ENCODE measurements at places on chromosomes 6 and 20.

DNA sequence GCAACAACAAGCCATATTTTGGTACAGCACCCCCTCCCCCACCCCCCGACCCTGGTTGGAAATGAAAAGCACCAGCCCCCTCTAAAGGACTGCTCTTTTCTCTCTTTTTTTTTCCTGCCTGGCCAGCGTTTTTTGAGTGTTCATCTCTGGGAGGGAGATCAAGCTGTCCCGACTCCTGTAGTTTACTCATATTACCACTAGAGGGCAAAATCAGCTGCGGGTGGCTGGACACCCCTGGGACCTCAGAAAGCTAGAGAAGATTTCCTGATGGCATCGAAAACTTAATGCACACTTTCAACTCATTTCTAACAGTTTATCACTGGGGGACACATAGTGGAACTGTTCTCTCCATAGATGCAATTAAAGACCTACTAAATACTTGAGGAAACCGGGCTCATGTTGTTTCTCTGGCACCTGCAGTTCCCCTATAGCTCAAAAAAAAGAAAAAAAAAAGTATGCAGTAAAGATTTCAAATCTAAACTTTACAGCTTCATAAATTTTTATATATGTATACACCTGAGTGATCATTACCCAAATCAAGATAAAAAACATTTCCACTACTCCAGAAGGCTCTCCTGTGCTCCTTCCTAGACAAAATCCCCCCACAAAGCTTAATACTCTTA is 24.4 kb downstream of the CNBD2 start:
- DNase-seq, result peak; percentile 31

DNA sequence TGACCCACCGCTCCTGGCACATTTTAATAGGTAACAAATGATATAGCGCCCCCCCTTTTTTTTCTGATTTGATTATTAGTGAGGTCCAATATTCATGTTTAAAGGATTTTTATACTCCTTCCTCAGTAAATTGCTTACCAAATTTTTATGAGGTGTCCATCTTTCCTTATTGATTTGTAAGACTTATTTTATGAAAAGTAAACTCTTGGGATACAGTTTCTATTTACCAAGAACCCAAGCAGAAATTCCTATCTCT is 25.1 kb downstream of the TRIM27 start:
- DNase-seq, result no peak

GRCh38 chr6:168250250-168250649 is 69.3 kb downstream of the DACT2 start:
- no peak for DNase-seq

DNA sequence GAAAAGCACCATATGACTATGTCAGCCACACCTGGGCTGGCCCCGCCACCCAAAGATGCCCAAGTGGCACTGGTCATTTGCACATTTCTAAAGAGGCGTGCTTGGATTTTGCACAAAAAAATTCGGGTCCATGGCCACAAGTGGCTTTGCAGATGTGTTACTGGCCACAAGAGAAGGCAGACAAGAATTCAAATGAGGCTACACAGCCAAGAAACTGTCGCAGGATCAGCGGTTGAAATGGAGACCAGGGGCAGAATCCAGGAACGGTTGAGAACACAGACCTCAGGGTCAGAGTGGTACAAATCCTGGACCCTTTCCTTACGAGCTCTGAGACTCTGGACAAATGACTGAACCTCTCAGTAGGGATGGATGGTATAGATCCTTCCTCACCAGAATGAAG is 48.6 kb upstream of the SASH1 start:
- DNase-seq, result no peak

DNA sequence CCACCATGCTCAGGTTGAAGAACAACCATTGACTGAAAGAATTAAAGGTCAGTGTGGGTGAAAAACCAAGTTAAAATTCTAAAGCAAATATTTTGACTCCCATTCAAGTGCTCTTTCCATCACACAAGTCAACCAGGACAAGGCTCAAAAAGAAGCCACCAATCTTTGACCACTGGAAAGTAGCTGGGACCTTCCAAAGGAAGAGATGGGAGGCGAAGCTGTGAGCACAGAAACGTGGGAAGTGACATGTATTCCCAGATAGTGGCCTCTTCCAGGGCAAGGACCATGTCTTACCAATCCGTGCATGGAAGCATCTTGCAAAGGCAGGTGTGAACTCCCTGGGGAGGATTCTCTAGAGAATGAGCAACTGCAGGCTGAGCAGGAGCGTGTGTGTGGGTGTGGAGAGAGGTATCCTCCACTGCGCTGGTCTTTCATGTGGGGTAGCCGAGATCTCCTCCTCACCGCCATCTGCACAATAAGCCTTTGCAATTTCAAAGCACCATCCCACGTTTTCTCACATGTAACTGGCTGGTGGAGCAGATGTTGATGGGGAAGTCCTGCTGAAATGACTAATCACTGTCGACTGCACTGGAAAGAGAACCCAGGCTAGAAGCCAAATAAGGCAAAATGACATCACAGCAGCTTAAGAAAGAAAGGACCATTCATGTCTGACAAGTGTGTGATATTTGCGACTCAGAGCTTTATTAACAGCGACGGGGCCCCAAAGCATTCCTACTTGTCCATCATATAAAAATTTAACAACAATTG is 189.4 kb upstream of the RREB1 start:
- no peak for DNase-seq

DNA sequence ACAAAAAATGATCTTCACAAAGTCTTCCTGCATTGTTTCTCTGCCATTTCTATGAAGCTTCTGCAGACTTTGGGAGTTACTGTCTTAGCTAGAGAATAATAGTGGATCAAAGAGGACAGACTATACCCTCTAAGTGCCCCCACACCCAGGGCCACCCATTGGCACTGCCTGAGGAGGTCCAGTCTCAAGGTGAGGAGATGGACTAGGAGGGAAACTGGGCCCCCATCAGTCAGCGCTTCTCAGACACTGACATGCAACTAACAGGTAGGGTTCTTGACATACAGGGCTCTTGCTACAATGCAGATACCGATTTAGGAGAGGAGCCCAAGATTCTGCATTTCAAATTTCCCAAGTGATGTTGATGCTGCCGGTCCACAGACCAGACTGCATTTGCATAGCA is 24.3 kb downstream of the PCNA start:
- no peak for DNase-seq

GRCh38 chr6:107555449-107555848 is 65.5 kb downstream of the SOBP start:
- no peak for DNase-seq

GRCh38 chr20:20814685-20815084 is 102.2 kb upstream of the RALGAPA2 start:
- no peak for DNase-seq

GRCh38 chr20:62301111-62301668 is 1.6 kb upstream of the ADRM1 start:
- DNase-seq, result no peak

- no peak for DNase-seq
These were observed 1.3 kb downstream of the FLOT1 start for GRCh38 chr6:30741063-30741779.

DNA sequence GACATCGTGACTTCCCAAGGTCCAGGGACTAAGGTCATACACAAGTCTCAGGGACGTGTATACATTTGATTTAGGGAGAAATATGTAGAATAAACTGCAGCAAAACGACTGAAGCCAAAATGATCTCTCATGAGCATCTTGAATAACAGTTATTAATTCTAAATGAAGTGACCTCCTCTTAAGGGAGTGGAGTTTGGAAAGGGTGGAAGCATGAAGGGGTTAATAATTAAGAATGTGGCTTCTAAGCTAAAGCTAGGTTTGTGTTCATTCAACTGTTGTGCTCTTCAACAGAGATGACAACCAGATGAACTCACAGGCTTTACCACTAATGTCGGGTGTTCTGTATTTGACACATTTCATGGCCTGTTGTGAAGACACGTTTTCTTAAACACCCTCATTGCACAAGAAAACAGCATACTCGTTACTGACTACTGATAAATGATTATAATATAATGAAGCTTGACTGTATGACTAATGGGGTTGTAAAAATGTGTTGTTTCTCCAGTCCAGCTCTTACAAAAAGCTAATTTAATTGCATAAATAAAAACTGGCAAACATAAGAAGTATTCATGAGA is 1.5 kb downstream of the PPP1R14C start:
- DNase-seq, result no peak

- no peak for DNase-seq
These were observed 58.1 kb downstream of the INSM1 start for GRCh38 chr20:20425823-20426654.

DNA sequence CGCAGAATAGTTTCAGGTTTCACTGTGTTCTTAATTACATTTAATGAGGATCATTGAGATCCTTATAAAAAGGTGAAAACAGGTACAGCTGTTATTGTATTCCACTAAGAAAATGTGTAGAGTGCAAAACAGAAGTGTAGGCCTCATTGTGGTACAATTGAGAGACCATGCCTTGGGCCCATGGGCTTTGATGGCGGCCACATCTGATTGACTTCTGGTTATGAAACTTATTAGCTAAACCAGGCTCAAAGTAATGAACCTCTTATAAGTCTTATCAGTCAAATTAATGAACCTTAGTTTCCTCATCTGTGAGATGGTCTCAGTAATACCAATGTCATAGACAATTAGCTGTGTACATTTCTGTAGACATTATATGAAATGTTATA is 148.7 kb downstream of the ZDHHC14 start:
- no peak for DNase-seq

- DNase-seq, result no peak
These were observed 33.2 kb upstream of the SNX9 start for GRCh38 chr6:157789861-157790260.

- DNase-seq, result no peak
These were observed 8.1 kb upstream of the FUT9 start for GRCh38 chr6:96007663-96008062.

- DNase-seq, result no peak
These were observed 54.5 kb downstream of the KIAA0408 start for GRCh38 chr6:127404594-127405178.

DNA sequence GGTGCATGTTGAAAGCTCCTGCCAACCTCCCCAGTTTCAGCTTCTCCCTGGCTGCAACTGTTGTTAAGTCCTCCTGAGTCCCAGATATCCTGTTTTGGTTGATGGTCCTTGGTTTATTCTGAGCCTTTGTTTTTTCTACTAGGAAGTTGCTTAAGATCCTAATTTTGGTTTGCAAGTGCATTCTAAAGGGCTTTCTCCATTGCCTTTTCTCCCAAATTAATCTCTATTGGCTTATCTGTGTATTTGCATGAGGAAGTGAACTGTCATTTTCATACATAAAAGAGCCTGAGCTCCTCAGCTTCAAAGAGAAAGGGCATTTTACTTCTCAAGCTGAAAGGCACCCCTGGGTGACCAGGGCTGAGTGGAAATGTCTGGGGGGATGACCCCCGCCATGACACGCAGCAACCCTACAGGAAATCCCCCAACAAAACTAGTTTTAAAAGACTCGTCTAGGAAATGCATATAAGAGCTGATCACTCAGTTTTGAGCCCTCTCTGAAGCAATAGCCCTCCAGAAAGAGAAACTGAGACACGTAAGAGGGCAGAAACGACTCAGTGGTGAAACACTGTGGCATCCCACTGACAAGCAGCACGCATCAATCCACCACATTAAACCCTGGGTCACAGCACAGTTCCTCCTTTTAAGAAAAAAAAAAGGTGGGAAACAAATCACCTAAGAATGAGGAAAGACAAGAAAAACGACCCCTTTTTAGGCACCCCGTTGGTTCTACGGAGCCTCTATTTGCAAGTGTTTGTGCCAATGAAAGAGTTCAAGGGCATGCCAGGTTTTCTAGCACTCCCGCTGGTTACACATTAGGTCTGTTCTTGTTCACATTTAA is 140.9 kb downstream of the THBS2 start:
- no peak for DNase-seq

Data from effector CD4-positive, alpha-beta T cell (primary cell).